ENCODE measurements at places on chromosomes 1 and 21.

DNA sequence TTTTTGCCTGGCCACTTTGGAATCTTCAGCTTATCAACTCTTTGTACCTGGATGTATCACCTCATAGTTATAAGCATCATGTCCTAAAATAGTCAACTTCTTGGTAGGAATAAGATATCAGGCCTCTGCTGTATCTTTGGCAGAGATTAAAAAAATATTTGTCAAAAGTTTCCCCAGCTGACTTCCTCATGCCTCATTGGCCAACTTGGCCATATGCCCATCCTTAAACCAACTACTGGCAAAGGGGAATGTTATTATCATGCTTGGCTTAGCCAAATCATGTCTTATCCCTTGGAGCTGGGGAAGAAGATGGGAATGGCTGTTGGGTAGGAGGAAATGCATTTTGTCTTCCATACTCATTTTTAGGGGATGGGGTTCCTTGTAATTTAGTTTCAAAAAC lies 23.4 kb downstream of the NFASC start:
- DNase-seq, result no peak

DNA sequence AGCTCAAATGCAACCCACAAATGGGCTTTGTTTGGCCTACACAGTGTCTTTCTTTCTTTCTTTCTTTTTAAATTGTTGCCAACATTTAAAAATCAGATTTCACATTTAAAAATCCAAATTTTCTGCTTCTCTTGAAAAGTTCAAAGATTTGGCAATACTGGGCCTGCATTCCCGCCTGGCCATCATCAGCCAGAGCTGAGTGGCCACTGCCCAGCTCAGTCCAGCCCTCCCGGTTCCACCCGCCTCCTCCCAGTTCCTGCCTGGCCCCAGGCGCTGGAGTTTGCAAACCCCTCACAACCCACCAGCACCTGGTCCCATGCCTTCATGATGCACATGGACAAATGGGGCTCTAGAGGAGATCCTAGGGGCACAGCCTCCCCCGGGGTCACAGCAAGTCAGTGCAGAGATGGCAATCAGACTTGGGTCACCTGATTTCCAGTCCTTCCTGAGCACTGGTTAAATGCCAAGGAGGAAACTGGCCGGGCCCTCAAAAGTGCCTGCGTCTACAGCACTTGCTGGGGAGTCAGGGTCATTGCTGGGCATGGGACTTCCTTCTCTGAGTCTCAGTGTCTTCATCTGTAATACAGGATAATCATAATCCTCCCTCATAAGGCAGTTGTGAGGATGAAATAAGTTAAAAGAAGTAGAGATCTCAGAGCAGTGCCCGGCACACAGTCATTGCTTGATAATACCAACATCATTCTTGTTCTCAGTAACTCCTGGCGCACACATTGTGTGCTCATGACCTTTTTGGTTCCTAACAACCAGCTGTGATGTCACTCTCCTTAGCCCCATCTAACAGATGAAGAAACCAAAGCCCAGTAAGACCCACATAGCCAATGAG lies 41.0 kb upstream of the LAPTM5 start:
- peak; percentile 73 for DNase-seq

DNA sequence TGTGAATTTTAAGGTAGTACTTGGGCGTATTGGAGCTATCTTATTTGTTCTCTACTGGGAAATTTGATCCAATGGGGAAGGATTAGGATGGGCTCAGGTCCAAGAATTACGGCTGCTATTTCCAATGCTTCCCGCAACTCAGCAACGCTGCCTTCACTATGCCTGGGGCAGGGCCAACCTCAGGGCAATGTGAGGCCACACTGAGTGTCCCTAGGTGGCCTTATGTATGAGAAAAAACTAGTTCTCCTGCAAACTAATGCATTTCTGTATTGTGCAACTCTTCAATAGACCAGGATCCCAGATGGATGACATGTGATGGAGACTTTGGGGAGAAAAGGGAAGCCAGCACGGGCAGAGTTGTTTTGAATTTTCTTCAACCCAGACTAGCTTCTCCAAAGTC lies 168.1 kb downstream of the DUSP10 start:
- no peak for DNase-seq

GRCh38 chr21:46456750-46457149 lies 1.9 kb upstream of the DIP2A start:
- no peak for DNase-seq

- no peak for DNase-seq
Measured at GRCh38 chr1:20462397-20462796, 23.6 kb downstream of the CAMK2N1 start.

- no peak for DNase-seq
Measured at GRCh38 chr1:70764747-70765146, 282.9 kb downstream of the PTGER3 start.

- peak; percentile 55 for DNase-seq
Measured at GRCh38 chr1:60942291-60942690, 140.1 kb upstream of the NFIA start.

GRCh38 chr1:2451741-2452140 lies 24.3 kb upstream of the PLCH2 start:
- DNase-seq, result no peak

DNA sequence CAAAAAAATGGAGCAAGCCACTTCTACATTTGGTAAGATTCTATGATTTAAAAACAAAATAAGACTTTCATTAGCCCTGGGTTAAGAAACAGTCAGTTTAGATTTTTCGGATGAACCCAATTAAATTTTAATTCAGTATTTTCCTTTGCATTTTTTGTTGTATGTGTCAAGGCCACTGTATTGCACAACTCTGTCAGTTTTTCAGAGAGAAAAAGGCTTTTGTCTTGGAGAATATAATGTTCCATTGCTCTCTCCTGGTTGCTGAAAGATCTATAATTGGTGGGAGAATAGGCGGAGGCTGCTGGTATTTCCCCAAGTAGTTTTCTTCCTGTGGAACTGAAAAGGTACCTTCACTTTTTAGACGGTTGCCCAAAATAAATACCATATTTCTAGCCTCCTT lies 84.6 kb downstream of the NEGR1 start:
- no peak for DNase-seq

GRCh38 chr1:233617025-233617424 lies 3.1 kb downstream of the KCNK1 start:
- DNase-seq, result no peak

DNA sequence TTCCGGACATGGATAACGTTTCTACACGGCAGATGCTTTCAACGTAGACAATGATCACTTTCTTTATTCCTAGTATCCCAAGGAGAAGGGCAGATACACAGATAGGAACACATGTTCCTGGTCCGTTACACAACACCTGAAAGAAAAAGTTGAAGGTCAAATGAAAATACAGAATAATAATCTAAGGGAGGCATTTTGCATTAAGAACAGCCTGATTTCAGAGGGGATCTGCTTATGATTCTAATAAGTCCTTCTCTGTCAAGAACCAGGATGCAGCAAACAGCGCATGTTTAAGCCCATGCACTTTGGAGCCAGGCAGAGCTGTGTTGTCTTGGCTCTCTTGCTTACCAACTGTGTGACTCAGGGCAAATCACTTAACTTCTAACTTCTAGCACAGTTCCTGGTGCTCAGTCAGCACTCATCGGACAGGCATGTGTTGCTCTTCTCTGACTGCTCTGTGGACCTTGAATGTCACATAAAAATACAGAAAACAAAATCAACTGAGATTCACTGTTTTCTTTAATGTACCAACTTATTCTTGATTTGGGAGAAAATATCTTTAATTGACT lies 56.3 kb upstream of the CNN3 start:
- no peak for DNase-seq

- DNase-seq, result no peak
Measured at GRCh38 chr1:53575141-53575954, 116.1 kb downstream of the DMRTB1 start.

- no peak for DNase-seq
Measured at GRCh38 chr1:118925651-118926050, 62.5 kb downstream of the TBX15 start.

- no peak for DNase-seq
Measured at GRCh38 chr1:39452081-39452480, 39.4 kb upstream of the BMP8A start.

All from ureter (tissue), 1 donor.